Suprapubic skin (tissue), 4 donors: ENCODE measurements at places on chromosomes 4 and X. TPM values are rescaled to one million over a fixed set of nuclear protein-coding genes. Genes with fewer than 3 reads are reported as not detected.

- no peak for DNase-seq
Measured at GRCh38 chrX:99398545-99398944, 1011.5 kb downstream of the PCDH19 start.

DNA sequence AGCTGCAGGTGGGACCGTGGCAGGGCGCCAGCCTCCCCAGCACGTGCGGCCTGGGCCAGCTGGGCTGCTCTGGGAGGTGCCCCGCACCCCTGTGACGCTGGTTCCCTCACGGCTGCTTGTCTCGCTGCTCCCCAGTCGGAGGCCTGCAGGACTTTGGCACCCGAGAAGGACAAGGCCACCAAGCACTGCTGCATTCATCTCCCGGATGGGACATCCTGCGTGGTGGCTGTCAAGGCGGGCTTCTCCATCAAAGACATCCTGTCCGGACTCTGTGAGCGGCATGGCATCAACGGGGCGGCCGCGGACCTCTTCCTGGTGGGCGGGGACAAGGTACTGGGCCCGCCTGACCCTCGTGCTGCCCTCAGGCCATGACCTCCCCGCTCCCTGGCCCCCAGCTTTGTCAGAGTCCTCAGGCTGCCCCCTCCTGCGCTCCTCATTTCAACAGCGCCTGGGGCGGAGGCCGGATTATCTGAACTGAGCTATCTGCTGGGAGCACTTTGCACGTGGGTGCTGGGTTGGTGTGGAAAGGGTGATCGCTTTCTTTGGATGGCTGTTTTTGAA lies 19.4 kb upstream of the HGFAC start:
- DNase-seq = no peak

- no peak for DNase-seq
Measured at GRCh38 chrX:121093011-121093410, 45.6 kb downstream of the GLUD2 start.

Gene ZFYVE28
- total RNA-seq = 7.6 TPM

- no peak for DNase-seq
Measured at GRCh38 chr4:184669251-184669650, 19.7 kb downstream of the PRIMPOL start.

GRCh38 chr4:16443504-16444088 lies 217.3 kb upstream of the TAPT1 start:
- no peak for DNase-seq

Gene CT45A3
- total RNA-seq = not detected

Gene XPNPEP2
- total RNA-seq = 2.3 TPM

Gene LPAR4
- total RNA-seq = not detected

DNA sequence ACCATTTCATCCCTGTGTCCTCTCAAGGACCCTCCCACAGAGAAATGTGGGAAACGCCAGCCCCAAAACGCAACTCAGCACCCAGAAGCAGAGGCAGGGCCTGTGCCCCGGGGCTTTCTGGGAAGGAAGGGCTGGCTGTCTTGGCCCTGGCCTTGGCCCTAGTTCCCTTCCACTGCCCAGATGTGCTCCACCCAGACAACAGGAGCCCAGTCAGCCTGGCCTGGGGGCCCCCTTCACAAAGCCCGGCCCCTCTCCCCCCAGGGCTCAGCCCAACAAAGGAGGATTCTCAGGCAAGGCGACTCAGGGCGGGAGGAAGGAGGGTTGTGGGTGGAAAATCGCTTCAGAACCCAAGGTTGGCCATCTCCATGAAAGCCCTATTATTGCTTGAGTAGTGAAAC lies 82.5 kb downstream of the PJA1 start:
- DNase-seq = no peak

- DNase-seq = no peak
Measured at GRCh38 chr4:156503119-156503518, 468.5 kb downstream of the PDGFC start.

DNA sequence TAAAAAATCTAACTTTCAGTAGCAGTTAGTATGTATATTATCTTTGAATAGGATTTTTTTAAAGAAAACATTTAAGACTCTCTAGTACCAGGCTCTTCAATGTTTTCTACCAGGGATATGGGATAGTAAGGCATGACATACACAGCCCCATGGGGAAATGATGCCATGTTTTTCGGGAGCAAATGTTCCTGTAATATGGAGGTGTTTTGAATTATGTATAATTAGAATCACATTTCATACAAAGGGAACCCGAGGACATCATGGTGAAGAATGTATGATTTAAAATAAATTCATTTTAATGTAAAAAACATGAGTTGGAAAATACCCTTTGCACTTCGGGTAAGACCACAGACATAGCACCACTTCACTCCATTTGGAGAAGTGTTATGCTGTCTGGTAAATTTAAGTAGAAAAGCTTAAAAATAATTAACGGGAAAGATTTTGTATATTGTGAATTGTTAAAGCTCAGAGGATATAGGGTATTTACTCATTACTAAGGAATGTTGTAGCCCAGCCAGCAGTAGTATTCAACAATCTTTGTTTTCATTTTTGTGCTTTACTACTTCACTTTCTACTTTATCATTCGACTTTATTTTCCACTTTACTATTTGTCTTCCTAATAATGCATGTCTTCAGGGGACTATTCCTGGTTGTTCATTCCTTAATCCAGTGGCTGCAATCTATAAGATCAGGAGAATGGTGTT lies 2050.7 kb downstream of the ARAP2 start:
- DNase-seq = no peak

DNA sequence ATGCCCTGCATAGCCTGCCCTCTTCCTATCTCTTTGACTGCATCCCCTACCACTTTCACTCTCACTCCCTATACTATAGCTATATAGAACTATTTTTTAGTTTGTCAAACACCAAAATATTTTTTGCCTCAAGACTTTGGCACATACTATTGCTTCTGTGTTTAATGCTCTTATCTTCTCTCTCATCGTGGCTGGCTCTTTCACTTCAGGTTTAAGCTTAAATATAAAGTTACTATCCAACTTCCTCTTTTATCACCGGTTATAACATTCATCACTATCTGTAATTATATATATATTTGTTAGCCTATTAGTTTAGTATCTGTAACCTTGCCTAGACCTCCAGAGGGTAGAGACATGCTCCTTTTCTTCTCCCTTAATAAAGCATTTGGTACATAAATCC lies 11.5 kb upstream of the HMGB2 start:
- DNase-seq = no peak

DNA sequence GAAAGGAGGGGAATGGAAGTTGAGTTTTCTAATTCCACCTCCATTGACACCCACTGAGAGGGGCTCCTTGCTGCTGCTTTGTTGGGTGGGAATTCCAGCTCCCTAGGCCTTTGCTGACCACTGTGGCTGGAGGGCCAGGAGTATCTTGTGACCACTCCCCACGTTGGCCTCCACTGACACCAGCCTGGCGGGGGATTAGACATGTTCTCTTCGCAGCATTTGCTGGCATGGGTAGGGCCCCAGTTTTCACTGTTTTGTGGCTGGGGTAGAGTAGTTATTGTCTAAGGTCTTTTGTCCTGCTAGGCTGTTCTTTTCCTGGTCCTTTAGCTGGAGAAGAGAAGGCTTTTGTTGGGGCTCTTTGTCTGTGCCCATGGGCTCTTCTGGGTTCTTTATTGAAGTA lies 116.7 kb downstream of the CDKL5 start:
- no peak for DNase-seq

GRCh38 chr4:159308566-159309340 lies 205.9 kb downstream of the RAPGEF2 start:
- DNase-seq = no peak

DNA sequence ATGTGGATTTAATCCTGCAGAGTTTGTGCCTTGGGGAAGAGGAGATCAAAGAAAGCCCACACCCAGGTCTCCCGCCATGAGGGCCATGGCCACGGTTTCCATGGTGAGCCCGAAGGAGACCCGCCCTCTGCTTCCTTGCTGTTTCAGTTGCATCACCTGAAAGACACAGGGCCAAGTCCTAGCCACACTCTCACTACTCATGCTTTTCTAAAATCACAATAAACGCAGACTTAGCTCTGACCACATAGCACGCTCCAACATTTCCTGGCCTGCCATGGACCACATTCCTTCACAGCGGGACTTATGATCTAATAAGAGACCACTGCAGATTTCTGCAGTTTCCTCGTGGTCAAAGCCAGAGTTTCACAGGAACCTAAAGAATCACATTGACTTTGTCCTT lies 426.0 kb upstream of the NR3C2 start:
- no peak for DNase-seq

Gene PLP1
- 11.2 TPM for total RNA-seq

Gene SPON2
- total RNA-seq = 52.3 TPM

DNA sequence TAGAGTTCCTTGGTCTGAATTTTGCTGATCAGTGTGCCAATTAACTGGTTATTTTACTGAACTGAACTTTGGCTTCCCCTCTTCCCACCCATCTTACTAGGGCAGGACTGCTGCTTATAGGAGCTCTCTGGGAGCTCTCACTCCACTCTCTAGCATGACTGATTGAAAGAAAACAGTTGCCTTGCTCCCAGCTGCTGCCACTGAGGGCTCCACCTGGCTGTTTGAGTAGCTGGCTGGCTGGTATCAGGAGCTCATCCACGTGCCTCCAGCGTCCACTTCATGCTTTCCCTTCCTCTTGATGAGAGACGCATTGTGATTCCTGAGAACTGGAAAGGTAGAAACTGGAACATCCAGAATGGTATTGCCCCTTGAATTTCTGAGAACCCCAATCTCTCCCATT lies 73.0 kb upstream of the KLHL13 start:
- no peak for DNase-seq

DNA sequence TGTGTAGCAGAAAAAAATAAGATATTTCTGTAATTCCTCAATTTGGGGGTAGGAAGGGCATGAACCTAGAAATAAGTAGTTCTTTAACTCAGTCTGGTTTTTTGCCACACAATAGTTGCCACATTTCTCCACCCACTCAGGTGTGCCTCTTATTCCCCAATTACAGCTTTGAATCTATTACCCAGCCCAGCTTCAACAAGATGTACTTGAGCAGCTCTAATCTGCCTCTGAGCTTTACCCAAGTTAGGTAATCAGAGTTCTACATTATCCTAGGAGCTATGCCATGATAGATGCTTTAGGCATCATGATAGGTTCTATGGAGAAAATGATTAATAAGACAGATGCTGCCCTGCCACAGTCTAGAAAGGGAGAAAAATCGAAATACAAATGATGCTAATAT lies 117.4 kb upstream of the GPRIN3 start:
- no peak for DNase-seq

DNA sequence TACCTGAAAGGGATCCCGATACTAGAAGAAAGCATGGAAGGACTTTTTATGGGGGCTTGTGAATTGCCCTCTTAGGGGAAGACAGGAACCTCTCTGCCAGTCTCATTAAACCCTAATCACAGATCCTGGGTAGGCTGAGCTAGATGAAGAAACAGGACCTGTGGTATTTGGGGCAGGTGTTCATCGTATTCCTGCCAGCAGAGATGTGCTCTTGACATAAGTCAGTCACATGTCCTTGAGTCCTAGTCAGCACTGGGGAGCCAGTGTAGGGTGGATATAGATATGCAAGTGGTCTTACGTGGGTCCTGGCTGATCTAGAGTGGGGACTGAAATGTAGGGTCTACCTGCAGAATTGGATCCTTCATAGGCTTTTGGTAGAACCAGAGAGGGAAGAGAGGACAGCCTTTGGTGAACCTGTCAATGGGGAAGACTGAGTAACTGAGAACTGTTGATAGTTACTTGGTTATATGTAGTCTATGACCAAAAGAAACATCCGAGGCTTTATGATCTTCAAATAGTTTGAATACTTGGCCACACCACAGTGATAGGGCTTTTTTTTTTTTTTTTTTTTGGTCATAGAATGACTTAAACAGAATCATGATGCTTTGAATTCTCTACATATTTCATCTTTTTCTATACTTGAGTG lies 63.5 kb upstream of the WDR1 start:
- no peak for DNase-seq

DNA sequence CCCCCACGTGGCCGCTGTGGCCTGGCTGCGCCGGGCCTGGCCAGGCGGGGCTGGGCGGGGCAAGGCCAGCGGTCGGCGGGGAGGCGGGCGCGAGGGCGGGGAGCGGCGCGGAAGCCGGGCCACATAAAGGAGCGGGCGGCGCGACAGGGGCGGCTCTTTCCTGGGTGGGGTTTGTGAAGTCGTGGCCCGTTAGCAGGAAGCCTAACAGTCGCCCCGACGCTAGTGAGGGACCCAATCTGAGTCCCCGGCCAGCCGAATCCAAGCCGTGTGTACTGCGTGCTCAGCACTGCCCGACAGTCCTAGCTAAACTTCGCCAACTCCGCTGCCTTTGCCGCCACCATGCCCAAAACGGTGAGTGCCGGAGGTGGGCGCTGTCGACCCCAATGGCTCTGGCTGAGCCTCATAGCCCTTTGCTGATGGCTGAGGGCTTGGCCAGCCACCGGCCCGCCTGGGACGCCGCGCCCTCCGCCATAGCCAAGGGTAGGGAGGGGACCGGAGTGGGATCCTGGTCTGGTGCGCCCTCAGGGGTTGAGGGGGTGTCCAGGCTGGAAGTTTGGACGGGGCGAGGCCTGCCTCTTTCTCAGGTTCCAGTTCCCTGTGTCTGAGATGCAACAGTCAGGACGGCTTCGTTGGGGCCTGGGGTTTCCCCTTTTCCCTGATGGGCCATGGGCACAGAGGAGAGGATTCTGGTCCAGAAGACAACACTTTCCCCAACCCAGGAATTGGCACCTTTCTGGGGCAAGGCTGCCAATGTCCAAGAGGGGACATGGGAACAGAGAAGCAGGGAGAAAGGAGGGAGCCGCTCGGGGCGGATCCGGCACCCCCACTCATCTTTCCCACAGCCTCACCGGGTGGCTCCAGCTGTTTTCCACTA lies at the start of gene MSN:
Gene MSN (plus strand): TSS at position 152 of the 874 bp plus-strand sequence. CDS start 188 bp downstream, at position 340.
- DNase-seq = peak; percentile 81

Gene HHIP
- 0.10 TPM for total RNA-seq

DNA sequence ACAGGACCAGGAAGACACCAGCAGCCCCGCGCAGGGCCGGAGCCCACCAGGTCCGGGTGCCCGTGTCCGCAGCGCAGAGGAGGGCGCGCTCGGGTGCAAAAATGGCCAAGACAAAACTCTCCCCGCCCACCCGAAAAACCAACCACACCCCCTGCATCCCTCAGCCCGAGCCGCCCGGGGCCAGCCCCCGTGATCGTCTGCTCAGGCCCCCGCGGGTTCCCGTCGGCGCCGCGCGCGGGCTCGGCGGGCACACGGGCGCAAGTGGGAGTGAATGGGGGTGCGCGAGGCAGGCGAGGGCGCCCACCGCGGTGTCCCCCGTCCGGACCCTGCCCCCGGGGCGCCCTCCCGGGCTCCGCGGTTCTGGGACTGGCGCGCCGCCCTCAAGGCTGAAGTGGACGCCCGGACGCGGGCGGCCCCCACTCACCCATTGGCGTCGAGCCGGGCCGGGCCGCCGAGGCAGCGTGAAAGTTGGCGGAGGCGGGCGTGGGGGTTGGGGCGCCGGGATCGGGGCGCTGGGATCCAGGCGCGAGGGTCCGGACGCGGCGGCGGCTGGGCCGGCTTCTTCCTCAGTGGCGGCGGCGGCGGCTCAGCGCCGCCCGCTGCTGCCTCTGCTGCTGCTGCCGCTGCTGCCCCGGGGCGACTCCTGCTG lies 393 bp downstream of the SH3KBP1 start:
- DNase-seq = peak; percentile 68

Gene MAOB
- total RNA-seq = 4.5 TPM

DNA sequence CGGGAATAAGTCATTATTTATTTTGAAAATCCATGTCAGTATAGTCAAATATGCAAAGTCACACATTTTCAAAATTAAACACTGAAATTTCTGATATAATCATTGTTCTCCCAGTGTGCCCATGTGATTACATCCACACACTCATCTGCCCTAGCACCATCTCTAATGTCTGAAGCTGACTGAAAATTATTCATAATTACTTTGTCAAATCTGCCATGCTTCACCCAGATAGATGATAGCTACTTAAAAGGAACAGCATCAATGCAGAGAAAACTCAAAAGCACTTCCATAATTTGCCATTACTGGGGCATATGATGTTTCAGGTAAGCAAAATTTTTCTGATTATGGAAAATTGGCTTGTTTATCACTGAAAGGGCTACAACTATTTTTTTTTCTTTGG lies 1433.3 kb upstream of the IGFBP7 start:
- no peak for DNase-seq

- DNase-seq = no peak
Measured at GRCh38 chr4:148108766-148109165, 333.4 kb downstream of the NR3C2 start.
